Activated CD4-positive, alpha-beta T cell treated with anti-CD3 and anti-CD28 coated beads, Interleukin-2, amount 50 U/mL, for 1 hour (primary cell): ENCODE measurements at places on chromosomes 3 and 15.

GRCh38 chr3:44661189-44661588 lies 12.7 kb downstream of the ZNF35 start:
- no peak for DNase-seq

DNA sequence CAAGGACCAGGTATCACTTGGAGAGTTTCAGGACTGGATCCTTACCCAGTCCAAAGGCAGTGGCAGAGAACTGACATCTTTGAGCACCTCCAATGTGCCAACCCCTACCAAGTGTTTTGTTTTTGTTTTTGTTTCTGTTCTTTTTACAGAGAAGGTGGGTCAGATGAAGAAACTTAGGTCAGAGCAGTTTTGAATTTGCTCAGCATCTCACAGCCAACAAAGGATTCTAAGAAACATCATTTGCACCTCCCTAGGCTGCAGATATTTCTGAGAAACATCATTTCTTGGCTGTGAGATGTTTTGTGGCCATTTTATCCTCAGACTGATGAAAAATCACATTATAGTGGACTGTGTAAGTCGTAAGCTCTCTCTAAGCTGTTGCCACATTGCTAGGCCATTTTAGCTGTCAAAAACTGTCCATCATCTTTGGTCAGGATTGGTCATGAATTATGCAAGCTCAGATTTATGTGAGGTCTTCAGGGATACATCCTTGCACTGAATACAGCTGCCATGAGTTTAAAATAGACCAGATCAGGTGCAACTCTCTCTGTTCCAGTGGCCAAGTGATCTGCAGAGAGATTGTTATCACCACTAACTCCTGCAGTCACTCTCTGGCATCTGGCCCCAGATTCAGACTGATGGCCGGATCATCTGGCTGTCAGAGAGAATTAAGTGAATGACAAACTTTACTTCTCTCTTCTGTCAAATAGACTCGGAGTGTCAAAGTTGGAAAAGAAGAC lies 341.5 kb downstream of the EPHB1 start:
- DNase-seq = no peak

- no peak for DNase-seq
These were observed 87.3 kb downstream of the PEX5L start for GRCh38 chr3:179949412-179949811.

GRCh38 chr15:81785181-81785580 lies 260.6 kb downstream of the MEX3B start:
- DNase-seq = no peak

DNA sequence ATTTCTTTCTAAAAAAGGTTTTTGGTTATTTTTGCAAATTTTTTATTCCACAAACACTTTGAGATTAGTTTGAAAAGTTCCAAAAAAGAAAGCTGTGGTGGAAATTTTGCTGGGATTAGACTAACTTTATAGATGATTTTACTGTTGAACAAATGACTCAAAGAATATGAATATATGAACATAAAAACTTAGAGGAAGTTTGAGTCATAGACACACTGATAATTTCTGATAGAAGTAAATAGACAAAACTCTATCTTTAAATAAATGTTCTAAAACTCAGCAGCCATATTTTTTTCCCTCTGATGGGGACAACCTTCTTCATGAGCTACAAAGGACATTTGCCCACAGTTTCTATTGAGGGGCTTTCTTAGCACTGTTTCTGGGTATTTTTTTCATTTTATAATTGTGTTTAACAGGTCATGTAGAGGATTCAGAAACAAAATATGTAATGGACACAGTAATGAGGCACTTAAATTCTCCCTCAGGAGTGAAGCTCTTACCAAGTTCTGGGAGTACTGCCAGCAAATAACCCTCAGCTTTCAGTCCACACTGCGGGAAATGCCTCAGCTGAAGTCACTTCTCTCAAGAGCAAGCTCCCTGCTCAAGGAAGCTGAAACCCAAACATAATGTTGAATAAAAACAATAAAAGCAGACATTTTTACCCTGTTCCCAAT lies 157.6 kb downstream of the NFKBIZ start:
- DNase-seq = no peak

GRCh38 chr3:159950156-159950898 lies 38.3 kb upstream of the IL12A start:
- DNase-seq = no peak

DNA sequence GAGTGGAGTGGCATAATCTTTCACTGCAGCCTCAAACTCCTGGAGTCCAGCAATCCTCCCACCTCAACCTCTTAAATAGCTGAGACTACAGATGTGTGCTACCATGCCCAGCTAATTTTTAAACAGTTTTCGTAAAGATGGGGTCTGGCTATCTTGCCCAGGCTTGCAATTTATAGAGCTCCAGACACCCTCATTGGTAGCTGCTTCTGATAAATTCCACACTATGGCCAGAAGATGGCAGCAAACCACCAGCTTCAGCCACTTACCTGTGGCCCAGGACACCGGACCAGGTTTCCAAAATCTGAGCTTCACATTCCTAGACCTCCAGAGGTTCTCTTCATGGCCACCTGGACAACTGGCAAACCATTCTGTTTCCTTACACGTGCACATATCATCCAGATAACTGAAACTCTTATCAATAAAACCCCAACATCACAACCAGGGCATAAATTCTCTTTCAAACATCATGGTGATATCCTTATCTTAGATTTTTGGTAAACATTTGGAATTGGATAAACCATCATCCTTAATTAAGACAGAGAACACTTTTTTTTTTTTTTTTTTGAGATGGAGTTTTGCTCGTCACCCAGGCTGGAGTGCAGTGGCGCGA lies 28.9 kb downstream of the FBXW12 start:
- DNase-seq = peak; percentile 56

GRCh38 chr3:8640223-8640622 lies 4.4 kb downstream of the SSUH2 start:
- DNase-seq = no peak

GRCh38 chr3:147656023-147656422 lies 246.9 kb downstream of the ZIC1 start:
- DNase-seq = no peak

- no peak for DNase-seq
These were observed 47.5 kb upstream of the FSIP1 start for GRCh38 chr15:39830166-39830565.

DNA sequence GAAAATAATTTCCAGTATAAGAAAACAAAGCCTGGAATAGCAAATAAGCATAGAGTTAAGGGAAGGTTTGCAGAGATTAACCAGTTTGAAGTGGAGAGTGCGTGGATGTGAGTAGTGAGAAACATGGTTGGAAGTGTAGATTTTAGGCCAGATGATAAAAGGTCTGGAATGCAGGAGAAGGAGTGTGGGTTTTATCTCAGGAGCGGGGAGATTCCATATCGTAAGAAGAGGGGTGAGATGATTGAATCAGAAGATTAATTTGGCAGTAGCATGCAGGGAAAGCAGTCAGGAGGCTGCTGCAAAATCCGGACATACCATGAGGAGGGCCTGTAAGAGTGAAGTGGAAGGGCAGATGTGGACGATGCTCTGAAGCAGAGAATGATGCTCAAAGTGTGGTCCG lies 13.7 kb downstream of the PPARG start:
- no peak for DNase-seq

DNA sequence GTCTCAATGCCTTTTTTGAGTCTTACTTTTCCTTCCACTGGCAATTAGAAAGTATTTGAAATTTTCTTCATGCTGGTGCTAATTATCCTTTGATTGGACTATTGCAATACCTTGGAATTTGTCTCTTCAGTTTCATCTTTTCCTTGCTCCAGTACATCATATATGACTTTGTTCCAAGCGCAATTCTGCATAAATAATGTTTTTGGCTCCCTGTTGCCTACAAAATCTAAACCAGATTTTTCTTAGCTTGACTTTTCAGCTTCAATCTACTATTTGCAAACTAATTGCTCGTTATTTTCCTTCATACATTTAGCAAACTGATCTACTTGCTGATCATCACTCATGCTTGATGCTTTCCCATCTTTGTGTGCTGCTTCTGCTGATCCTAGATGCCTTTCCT lies 230.8 kb upstream of the GPR149 start:
- no peak for DNase-seq
